Mammary epithelial cell (primary cell): ENCODE measurements at places on chromosomes 7 and 10. TPM values are rescaled to one million over a fixed set of nuclear protein-coding genes. Genes with fewer than 3 reads are reported as not detected.

Gene BAIAP2L1
- 36.4 TPM for polyA plus RNA-seq

Gene UTF1
- not detected for polyA plus RNA-seq

Gene EGR2
- polyA plus RNA-seq = 0.23 TPM

Gene CPA4
- polyA plus RNA-seq = 90.0 TPM
